ENCODE measurements at places on chromosomes 7 and 10.

DNA sequence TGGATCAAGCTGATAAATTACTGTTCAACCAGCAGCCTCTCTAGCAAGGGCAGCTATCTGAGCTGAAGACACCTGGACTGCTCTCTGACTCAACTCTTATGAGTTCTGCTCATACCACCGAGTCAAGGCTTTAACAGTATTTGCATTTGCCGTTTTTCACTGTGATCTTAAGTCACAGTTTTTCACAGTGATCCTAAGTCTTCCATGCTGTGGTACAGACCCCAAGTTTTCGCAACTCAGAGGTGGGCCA, 31.3 kb downstream of the PIP4K2A start:
- DNase-seq = no peak

DNA sequence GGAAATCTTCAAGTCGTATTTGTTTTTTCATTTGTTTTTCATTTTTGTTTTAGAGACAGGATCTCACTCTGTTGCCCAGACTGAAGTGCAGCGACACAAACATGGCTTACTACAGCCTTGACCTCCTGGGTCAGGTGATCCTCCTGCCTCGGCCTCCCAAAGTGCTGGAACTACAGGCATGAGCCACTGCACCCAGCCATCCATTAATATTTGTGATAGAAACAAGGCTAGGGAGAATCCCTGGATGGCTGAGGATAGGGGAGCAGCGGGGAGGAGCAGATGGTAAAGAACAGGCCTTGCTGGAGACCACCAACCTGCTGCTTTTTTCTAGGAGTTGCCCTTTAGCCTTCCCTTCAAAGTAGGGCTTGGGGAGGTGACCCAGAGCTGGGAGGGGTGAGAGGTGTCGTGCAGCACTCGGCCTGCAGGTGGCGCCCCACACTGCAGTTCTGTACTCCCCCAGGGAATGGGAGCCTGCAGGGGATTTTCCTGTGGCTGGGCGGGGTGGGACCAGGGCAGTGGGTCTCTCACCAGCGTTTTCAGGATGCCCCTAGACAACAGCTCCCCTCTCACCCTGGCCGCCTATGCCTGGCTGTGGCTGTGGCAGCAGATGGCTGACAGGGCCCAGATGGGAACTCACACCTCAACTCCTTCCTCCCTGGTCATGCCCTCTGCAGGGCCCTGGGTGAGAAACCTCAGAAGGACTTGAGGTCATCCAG, 12.6 kb upstream of the CDH23 start:
- DNase-seq = peak; percentile 77

- no peak for DNase-seq
Measured at GRCh38 chr7:155965010-155965409, 152.7 kb upstream of the SHH start.

- no peak for DNase-seq
Measured at GRCh38 chr7:6623589-6624245, 8.3 kb downstream of the ZNF853 start.

GRCh38 chr7:94174375-94174774, 170.2 kb upstream of the BET1 start:
- no peak for DNase-seq

DNA sequence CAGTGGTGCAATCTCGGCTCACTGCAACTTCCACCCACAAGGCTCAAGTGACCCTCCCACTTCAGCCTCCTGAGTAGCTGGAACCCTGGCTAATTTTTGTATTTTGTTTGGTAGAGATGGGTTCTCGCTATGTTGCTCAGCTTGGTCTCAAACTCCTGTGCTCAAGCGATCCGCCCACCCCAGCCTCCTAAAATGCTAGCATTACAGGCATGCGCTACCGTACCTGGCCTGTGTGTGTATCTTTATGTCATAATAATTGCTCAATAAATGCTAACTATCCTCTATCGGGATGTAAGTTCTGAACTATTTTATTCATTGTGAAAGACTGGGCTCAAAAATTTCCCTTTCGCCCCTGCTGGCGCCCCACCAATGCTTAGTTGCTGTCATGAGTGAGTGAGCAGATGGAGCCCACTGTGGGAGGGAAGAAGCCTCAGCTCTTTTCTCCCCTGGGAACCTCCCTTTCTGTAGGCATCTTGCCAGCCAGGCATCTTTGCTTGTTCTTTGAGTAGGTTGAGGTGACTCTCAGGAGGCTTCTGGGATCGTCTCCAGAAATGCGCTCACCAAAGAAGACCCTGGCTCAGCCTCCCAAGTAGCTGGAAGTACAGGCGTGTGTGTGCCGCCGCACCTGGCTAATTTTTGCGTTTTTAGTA, 38.3 kb downstream of the CAMK1D start:
- no peak for DNase-seq

DNA sequence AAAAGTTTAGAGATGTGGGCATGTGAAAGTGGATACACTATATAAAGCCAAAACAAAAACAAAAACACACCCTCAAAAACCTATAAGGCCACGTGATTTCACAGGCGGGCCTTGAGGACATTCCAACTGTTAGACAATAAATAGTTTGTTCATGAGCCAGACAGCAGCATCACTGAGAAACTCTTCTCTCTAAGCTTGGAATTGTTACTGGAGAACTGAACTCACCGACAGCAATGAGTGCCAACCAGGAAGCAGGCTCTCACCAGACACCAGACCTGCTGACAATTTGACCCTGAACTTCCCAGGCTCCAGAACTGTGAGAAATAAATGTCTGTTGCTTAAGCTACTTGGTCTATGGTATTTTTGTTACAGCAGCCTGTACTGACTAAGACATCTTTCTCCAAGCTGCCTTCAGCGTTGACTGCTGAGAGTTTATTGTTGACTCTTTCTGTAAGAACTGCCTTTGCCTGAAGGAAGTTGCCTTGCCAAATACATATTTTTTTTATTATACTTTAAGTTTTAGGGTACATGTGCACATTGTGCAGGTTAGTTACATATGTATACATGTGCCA, 107.5 kb downstream of the EPDR1 start:
- DNase-seq = no peak

DNA sequence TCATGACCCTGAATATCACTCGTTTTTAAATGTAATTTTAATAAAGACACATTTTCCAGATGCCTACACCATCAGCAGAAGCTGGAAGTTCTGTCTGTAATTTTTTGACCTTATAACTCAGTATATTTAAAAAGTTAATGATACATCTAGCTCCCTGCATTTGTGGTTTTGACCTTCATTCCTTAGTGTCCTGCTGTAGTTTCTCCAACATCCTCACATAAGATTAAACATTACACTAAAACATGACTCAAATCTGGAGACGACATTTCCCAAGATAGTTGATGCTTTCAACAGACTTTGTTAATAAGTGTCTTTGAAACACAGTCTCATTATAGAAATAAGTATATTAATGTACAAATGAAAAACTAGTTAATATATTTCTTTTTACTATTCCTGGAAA, 363.1 kb downstream of the POM121L12 start:
- DNase-seq = no peak

DNA sequence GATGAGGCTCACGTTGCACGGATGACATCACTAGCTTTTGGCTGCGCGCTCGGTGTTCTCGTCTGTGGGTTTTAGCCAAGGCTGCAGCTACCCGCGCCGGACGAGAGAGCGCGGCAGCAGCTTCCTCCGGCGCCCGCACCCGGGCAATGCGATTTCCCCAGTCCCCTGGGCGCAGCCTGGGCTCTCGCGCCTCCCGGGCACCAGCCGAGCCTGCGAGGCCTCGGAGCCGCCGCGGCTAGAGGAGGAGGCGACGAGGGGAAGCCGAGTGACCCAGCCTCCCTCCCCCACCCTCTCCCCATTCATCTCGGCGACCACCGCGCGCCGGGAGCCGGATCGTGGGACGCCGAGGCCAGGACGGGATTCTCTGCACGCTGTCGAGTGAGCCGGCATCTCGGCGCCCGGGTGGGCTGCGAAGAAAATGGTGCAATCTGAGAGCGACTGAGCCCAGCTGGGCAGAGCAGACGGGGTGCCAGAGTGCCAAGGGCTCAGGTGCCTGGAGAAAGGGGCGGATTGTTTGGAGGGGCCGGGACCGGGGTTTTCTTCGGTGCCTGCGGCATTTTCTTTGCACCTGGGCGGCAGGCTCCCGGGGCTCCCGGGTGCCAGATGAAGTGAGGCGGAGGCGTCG, 1.2 kb upstream of the TMEM178B start:
- DNase-seq = peak; percentile 41

DNA sequence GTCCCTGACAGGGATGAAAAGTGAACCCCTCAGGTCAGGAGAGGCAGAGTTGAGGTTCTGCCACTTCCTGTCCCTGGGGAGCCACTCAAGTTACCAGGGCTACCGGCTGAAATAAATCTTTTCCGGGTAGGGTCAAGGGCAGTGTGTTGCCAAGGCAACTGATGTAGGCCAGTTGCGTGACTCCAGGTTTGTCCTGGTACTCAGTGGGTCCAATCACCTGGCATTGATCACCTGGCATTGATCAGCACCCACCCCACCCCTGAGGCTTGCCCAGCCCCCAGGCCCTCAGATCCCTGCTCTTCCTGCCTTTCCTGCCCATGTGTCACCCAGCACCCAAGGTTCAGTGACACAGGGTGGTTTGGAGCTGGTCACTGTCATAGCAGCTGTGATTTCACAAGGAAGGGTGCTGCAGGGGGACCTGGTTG, 5.9 kb downstream of the SAP25 start:
- no peak for DNase-seq

DNA sequence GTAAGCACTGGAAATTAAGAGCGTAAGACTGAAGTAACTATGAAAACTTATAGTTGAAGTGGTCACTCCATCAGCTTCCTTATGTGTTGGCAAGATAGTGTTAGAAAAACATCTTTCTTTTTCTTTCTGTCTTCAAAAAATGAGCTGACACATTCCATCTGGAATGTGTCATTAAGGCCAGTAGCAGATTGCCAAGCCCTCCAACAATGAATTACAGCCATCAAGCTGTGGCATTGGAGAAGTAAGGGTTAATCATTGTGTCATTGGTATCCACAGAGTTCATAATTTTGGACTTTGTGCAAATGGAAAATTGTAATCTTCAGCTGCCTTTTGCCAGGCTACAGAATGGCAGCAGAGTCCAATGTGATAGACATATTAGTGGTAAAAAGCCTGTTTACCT, 926.3 kb downstream of the NRG3 start:
- no peak for DNase-seq

DNA sequence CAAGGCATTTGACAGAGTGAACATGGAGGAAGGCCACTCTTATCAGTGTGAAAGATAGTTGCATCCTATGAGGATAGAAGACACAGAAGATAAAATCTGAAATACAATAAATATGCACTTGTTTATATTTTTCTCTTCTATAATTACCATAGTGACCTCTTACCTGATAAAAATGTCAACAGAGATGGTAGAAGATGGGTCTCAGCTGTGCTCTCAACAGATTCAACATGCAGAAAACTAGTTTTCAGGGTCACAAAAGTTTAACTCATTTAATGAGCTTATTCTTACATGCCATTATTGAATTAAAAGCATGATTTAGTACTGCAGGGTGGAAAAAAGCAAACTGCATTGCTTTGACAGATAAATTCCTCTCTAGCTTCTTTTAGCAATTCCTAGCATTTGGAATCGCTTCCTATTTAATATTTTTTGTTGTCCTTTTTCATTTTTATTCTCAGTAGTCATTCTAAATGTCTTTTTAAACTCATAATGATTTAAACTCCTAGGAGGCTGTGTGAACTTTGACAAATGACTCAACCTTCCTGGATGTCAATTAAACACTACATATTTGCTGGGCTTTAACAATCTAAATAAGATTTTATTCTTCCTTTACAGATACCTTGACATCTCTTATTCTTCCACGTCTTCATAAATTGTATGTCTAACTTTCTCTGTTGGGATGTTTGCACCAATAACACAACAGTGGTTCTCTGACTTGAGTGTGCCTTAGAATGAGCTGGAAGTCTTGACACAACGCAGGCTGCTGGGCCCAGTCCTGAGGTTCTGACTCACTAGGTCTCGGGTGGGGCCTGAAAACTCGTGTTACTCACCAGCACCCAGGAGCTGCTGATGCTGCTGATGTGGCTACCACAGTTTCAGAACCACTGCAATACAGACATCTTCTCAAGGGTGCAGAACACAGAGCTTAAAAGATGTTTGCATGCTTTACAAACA, 565.5 kb upstream of the IGFBP3 start:
- peak; percentile 81 for DNase-seq

DNA sequence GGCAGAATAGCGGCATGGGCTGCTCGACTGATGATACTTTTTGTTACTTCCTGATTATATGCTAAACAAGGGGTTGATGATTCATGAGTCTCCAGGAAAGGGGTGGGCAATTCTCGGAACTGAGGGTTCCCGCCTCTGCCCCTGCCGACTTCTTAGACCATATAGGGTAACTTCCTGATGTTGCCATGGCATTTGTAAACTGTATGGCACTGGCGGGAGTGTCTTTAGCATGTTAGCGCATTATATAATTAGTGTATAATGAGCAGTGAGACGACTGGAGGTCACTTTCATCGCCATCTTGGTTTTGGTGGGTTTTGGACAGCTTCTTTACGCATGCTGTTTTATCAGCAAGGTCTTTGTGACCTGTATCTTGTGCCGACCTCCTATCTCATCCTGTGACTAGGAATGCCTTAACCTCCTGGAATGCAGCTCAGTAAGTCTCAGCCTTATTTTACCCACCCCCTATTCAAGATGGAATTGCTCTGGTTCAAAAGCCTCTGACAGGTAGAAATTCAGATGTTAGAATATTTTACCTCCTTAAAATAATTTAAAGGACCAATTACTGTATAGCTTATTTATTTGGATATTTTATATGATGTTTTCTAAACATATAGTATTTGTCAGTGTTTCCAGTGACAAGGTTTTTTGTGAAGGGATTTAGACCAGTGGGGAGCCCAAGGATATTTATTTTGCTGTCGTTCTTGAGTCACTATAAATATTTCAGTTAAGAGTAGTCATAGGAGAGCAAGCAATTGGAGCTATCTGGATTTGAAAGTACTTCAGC, 90.1 kb upstream of the PIK3CG start:
- DNase-seq = no peak

DNA sequence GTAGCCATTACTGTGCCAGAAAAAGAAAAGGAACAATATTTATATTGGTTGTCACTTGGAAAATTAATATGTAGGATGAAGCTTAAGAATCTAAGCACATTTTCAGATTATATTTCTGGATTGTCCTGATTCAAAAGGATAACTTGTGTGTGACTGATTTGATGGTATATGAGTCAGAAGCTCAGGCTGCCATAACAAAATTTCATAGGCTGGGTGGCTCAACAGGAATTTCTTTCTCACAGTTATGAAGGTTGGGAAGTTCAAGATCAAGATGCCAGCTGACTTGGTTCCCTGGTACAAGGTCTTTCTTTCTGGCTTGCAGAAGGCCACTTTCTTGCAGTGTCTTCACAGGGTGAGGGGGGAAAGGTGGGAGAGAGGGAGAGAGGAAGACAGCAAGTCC, 108.5 kb downstream of the ST7 start:
- DNase-seq = peak; percentile 14

GRCh38 chr7:22291977-22292376, 65.0 kb downstream of the RAPGEF5 start:
- DNase-seq = no peak
